ENCODE measurements at places on chromosomes 1 and 21.

DNA sequence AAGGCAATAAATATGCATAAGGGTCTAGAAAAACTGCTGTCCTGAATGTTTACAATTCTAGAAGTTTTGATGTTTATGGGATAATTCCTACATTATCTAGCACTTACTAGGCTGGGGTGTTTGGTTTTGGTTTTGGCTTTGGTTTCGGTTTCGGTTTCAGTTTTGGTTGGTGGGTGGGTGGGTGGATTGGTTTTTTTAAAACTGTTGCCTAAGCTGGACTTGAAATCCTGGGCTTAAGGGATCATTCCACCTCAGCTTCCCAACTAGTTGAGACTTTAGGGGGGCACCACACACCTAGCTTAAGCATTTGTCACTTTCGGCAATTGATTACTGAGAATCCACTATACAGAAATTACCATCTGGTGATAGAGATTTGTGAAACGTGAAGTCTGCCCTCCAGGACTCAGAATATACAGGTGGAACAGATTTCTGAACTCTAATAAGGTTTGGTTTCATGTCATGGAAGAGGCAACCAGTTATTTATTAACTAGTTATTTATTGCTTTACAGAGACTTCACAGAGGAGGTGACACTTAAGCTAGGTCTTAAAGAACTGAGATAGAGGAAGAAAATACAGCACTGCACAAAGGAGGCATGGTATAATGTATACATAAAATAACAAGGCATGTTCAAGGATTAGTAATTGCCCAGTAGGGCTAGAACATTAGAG is 69.6 kb downstream of the PIK3R3 start:
- DNase-seq: no peak

DNA sequence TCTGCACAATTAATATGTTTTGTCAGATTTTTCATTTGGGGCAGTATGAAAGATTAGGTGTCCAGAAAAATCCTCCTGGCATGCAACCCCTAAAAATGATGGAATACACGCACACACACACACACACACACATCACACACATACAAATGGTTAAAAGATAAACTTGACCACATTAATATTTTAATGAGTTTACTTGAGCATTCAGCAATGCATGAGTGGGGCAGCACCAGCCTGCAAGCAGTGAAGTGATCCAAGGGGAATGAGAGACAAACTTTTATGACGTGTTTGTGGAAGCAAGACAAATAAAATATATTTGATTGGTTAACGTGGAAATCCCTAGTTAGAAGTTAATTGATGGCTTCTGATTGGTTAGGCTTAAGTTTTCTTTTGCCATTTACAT is 29.1 kb upstream of the SOAT1 start:
- no peak for DNase-seq

DNA sequence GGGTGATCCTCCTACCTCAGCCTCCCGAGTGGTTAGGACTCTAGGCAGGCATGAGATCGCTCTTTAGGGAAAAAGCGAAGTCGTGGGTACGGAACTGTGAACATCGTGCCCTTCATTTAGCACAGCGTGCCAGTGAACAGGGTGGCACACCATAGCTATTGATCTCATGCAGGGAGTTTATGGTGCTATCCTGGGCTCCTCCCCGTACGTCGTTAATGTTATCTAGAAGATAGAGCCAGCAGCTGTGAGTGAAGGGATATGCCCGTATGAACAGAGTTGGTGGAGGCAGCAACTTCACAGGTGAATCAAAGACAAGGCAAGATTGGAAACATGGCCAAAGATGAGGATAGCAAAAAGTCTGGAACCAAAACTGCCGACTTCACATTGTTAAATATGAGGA is 11.2 kb downstream of the CLCN6 start:
- no peak for DNase-seq

GRCh38 chr1:169109561-169110134 is 3.2 kb downstream of the ATP1B1 start:
- no peak for DNase-seq

DNA sequence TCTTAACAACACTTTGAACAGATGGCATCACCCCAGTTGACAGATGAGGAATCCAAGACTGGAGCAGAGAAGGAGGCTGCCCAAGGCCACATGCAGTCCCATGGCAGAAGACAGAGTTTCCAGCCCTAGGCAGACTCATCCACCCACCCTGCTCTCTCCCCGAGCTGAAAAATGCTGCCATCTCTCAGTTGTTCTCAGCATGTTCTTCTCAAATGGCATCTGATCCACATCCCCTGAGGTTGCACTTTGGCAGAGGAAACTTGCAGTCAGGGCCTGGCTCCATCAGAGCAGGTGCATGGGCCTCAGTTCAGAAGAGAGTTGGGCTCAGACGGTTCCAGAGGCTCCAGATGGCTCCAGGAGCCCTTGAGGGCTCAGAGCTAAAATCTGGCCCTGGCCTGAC is 709.4 kb downstream of the MATN1 start:
- no peak for DNase-seq

DNA sequence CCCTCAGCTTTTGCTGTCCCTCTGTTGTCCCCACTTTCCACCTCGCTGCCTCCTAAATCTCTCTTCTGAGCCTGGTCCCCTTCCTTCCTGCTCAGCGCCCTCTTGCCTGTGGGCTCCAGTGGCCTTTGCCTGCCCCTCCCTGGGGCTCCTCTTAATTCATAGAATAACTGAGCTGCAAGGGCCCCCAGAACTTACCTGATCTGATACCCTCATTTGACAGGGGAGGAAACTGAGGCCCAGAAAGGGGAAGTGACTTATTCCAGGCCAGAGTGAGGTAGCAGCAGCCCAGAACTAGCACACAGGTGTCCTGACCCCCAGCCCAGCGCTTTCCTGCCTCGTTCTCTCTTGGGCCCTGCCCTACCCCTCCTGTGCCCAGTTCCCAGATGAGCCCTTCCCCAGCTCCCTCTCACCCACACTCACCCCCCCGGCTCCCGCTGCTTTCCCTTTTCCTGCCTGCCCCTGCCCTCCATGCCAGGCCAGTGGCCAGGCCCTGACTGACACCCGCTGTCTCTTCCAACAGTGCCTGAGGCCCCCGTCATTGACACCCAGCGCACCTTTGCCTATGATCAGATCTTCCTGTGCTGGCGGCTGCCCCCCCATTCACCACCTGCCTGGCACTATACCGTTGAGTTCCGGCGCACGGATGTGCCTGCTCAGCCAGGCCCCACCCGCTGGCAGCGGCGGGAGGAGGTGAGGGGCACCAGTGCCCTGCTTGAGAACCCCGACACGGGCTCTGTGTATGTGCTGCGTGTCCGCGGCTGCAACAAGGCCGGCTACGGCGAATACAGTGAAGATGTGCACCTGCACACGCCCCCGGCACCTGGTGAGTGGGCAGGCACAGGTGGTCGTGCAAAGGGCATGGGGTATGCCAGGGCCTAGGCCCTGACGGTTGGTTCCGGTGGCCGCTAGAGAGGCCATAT is 5.7 kb downstream of the TRIM46 start:
- no peak for DNase-seq

- no peak for DNase-seq
Measured at GRCh38 chr1:192545896-192546521, 29.6 kb upstream of the RGS1 start.

DNA sequence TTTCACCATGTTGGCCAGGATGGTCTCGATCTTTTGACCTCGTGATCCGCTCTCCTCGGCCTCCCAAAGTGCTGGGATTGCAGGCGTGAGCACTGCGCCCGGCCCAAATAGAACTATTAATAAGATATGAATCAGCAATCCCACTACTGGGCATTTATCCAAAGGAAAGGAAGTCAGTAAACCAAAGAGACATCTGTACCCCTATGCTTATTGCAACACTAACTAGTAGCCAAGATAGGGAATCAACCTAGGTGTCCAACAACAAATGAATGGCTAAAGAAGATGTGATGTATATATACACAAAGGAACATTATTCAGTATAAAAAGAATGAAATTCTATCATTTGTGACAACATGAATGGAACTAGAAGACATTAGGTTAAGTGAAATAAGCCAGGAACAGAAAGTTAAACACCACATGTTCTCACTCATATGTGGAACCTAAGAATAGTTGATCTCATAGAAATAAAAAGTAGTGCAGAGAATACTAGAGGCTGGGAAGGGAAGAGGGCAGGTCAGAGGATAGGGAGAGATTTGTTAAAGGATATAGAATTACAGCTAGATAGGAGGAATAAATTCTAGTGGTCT is 48.8 kb downstream of the XPR1 start:
- DNase-seq: no peak

GRCh38 chr1:35883635-35884101 is 659 bp downstream of the AGO1 start:
- peak; percentile 31 for DNase-seq

DNA sequence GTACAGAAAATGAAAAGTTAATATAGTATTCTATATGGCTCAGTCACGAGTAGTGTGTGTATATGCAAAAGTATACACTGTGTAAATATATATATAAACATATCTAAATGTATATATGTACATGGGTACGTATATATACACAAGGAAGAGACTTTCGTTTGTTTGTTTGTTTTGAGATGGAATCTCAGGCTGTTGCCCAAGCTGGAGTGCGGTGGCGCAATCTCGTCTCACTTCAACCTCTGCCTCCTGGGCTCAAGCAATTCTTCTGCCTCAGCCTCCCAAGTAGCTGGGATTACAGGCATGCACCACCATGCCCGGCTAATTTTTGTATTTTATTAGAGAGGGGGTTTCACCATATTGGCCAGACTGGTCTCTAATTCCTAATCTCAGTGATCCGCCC is 16.4 kb downstream of the IL12RB2 start:
- DNase-seq: no peak

DNA sequence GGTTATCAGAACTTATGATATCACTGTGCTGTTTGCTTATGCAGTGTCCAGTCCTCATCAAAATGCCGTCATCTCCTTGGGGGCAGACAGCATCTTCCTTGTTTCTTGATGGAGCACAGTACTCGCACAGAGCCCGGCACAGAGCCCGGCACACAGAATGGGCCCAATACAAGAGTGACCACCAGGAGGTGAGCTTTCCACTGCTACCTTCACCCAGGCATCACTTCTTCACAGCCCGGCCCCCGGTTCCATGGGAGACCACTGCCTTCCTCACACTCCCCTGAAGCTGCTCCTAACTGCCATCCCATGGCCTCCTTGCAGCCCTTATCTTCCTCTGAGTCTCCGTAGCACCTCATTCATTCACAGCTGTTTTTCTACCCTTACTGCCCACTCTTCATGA is 94.0 kb downstream of the TNR start:
- DNase-seq: no peak

DNA sequence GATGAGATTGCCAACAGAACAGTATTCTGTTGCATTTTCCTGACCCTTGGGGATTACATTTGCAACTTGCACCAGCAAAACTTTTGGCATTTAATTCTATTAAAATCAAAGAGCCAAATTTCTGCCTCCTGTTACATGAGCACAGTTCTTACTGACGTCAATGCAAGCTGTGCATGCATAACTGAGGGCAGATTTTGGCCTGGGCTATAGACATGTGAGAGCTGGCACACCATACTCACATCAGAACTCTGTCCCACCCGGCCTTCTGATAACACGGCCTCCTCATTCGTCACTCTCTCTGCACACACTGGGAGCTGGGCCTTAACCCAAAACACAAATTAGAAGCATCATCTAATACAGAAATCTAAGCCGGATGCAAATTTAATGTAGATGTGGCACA is 31.5 kb downstream of the PAPPA2 start:
- DNase-seq: no peak

GRCh38 chr21:32819694-32820093 is 48.1 kb upstream of the PAXBP1 start:
- no peak for DNase-seq

- no peak for DNase-seq
Measured at GRCh38 chr1:6427441-6428390, 3.1 kb downstream of the ESPN start.

- no peak for DNase-seq
Measured at GRCh38 chr1:1259951-1260600, 13.6 kb upstream of the C1QTNF12 start.

DNA sequence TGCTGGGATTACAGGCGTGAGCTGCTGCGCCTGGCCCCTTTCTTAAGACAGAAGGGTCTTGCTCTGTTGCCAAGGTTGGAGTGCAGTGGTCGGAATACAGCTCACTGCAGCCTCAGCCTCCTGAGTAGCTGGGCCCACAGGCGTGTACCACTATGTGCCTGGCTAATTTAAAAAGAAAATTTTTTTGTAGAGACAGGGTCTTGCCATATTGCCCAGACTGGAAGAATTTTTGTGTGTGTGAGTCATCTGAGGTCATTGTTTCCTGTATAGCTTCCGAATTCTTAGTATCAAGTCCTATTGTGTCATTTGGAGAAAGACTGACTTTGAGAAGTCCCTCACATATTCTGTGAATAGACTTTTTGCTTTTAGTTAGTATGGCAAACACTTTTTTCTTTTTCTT is 4.7 kb downstream of the SZRD1 start:
- no peak for DNase-seq

GRCh38 chr1:45824607-45825006 is 21.2 kb downstream of the MAST2 start:
- DNase-seq: no peak

- DNase-seq: no peak
Measured at GRCh38 chr1:40014253-40014706, 26.2 kb upstream of the CAP1 start.

DNA sequence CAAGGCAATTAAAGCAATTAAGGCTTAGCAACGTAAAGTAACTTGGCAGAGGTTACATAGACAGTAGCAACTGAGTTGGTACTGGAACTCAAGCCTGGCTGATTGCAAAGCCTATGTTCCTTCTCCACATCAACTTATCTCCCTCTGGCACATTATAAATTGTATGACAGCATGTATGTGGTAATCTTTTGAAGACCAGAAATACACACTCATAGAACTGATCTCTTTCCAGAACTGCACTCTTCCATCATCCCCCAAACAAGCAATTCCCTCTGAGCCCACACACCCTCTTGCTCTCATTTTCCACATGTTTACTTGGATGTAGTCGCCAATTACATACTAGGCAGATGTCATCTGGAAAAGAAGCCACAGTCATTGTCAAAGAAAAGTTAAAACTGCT is 502.2 kb downstream of the PLPP3 start:
- DNase-seq: no peak

DNA sequence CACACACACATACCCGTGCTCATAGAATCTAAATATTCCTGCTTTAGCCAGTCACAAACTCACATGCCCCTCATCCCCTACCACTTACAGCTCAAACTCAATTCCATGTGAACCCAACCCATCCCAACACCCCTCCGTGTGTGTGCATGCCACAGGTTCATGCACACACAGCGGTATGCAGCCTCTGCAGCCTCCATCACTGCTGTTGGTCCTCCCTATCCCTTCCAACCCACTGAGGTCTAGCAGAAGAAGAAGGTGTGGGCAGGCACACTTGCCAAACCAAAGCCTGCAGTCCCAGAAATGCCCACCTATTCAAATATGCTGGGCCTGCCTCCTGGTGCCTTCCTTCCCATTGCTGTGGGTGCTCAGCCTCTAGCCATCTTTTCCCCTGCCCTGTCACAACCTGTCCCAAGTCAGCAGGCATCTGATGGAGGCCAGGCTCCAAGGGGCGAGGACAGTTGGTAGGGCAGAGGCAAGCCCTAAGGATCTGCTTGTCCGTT is 26.2 kb downstream of the SLC2A1 start:
- no peak for DNase-seq

DNA sequence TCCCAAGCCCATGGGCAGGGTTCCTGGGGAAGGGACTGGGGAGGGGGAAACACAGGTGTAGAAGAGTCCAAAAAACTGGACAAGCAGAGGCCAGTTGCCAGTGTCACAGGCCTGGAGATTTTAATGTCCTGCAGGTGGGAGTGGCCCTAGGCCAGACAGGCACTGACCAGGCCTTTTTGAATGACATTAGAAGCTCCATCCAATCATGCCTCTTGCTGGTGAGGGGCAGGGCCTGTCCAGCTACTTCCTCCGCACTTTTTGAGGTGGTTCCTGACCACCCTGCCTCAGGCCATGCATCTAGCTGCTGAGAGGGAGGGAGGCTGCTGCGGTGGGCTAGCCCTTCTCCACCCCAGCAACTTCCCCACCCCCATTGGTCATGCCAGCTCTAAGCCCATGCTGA is 15.9 kb upstream of the KIF21B start:
- no peak for DNase-seq

Data from stimulated activated CD8-positive, alpha-beta memory T cell treated with anti-CD3 and anti-CD28 coated beads, Interleukin-4, amount 100 ng/mL, for 24 hours (primary cell).